Activated T-helper 1 cell treated with anti-CD3 and anti-CD28 coated beads, Interleukin-12 subunit alpha, Interleukin-12 subunit beta, Interleukin-2, Interleukin-4 antibody, amounts not matched to agents 30 ng/mL and 10 ng/mL and 1 ng/mL, durations not matched to agents 14 hours and 24 hours and 36 hours (primary cell): ENCODE measurements at places on chromosomes 3 and 15. TPM values are rescaled to one million over a fixed set of nuclear protein-coding genes. Genes with fewer than 3 reads are reported as not detected.
A peak's percentile ranks its signal among the peaks of the same experiment; 100 is the strongest.

- DNase-seq, result no peak
These were observed 254.2 kb downstream of the NR1D2 start for GRCh38 chr3:24199300-24199699.

- DNase-seq, result no peak
These were observed 167.7 kb downstream of the BCHE start for GRCh38 chr3:165669504-165669903.

Gene ANKRD34C
- not detected in 2 replicates for total RNA-seq

- no peak for DNase-seq
These were observed 53.4 kb upstream of the DCUN1D1 start for GRCh38 chr3:183033746-183034145.

DNA sequence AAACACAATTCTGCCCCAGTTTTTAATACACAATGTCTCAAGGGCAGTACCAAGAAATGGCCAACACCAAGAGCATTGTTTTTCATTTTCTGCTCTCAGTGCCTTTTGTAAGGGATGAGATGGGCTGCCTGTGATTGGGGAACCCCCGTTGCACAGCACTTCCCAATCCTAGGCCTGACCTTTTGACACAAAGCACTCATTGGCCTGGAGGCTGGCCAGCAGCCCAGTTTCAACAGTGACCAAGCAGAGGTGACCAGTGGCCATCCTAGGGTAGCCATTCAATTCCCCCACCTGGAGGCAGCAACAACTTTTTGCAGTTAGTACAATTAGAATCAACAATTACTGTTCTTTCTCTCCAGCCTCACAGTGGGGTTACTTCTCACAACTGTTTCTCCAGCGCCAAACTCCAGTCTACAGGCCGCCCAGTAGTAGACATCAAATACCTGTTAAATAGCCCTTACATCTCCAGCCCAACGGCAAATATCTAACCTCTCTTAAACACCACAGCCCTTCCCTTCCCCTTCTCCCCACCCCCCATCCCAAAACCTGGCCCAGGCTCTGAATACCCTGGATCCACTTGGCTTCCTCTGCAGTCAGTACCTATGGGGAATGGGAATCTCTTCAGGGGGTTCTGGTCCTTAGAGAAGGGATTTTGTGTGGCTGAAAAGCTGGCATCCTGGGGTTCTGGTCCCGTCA lies 8.9 kb upstream of the LRRC2 start:
- DNase-seq, result no peak

GRCh38 chr15:29789871-29790270 lies 32.4 kb downstream of the TJP1 start:
- no peak for DNase-seq

Gene SLC24A5
- not detected in 2 replicates for total RNA-seq

DNA sequence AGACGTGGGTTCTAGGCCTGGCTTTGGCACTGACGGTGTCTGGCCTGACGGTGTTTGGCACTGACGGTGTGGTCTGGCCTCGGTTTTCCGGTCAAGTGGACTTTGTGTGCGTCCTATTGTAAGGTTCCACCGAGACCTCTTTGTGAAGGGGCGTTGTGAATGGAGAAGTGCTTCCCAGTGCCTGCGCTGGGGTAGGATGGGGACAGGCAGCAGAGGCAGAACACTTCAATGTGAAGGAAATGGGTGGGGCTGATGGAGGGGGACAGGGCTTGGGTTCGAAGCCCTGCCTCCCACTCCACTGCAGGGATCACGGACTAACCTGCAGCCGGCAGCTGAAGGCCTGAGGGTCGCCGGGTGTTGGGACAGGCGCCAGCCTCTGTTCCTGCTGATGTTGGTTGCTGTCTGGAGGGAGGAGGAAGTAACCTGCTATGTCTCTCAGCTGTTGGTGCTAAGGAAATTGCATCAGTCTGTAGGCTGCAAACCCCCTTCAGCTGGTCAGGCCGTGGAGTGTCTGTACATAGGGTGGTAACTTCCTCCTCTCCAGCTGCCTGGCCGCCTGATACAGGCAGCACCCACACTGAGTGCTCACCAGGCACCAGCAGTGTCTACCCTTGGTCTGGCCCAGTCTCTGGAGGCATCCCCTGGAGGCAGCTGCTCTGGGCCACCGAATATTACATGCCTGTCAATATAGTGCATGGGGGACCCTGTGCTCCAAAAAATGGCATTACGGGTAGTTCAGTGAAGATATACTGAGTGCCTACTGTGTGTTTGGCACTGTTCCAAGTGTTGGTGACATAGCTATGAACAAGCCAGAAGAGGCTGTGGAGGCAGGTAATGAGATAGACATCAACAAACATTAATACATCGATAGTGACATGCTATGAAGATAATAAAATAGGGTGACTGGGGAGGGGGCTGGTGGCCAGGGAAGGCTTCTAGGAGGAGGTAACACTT lies 1.1 kb downstream of the TM6SF1 start:
- DNase-seq, result peak; percentile 27

DNA sequence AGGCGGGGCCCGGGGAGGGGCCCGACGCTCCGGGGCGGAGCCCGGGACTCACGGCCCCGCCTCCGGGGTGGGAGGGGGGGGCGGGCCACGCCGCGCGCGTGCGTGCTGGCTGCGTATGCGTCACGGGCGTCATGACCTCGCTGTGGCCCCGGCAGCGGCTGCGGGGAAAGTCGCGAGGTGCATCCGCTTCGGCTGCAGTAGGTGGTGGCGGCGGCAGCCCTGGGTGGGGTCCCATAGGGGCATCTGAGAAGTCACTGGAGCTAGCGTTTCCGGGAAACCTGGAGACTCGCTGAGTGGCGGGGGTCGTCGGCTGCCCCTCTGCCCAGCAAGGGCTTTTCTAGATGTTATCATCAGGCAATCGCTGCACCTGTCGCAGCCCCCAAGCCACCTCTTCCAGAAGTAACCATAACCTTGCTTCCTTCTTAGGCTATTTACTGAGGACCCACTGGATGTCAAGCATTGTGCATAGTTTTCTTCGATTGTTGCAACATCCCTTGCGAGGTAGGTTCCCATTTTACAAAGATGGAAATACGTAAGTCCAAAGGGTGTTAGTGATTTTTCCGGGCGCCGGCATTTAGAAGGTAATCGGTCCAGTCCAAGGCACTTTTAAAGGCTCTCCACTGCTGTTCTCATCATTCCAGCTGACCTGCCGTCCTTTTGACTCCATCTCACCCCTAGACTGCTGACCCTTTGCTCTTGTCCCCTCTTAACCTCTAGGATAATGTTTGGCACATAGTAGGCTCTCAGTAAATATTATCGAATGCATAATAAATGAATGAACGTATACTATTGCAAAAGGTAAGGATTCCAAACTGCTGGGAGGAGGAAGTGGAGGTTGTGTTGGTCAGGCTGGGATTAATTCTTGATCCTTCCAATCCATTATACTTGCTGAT lies at the start of gene GDPGP1:
Gene GDPGP1, plus strand, starts transcription at position 114 of the 893 bp plus-strand sequence. CDS start 6,700 bp downstream, outside the sequence.
- no peak for DNase-seq
